Omental fat pad (tissue), 4 donors: ENCODE measurements at places on chromosomes 4 and X.

GRCh38 chrX:150475461-150475860, 93.0 kb upstream of the MTM1 start:
- DNase-seq, result no peak

- DNase-seq, result no peak
Observed at GRCh38 chrX:21658746-21659145, 616 bp upstream of the KLHL34 start.

DNA sequence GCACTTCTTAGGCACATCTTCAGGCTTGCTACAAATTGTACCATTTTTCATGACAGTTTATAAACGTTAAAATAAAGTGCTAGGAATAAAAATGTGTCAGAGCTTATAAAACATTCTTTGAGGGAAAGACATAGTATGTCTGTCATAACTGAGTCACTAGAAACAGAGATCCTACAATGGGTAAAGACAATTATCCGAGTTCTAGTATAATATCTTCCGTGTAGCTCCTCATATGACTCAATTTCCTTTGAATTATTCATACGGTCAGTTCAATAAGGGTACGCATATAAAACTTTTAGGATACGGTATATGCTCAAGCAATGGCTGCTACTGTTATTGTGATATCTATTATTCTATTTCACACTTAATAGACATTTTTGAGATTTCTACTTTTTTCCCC, 349.1 kb downstream of the PCDH10 start:
- no peak for DNase-seq

GRCh38 chr4:149168645-149169044, 647.0 kb downstream of the IQCM start:
- DNase-seq, result no peak

- DNase-seq, result no peak
Observed at GRCh38 chrX:44462850-44463249, 79.8 kb downstream of the FUNDC1 start.

DNA sequence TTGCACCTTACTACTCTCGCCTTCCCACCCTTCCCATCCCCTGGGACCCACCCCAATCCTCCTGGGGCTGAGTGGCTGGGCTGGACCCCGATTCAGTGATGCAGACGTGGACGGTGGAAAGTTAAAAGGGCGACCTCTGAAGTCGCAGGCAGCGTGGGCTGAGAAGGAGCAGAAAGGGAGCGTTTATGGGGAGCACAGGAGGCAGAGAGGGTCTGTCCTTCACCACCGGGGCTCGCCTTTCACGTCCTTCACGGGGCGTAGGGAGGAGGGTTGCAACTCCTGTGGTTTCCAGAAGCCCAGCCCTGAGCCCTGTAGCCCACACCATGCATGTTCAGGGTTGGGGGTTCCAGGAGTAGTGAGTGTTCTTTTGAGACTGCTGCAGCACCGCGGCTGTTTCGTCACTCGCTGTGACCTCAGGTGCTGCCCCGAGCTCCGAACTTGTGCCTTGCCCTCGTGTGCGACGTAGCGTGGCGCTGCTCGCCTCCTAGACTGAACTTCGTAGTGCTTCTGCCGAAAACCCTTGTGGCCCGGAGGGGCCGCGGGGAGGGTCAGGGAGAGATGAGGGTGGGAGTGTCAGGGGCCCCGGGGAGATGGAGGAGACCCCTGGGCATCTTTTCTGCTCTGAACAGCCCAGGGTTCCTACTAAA, 1.6 kb downstream of the NHS start:
- DNase-seq, result no peak
